ENCODE measurements at places on chromosomes 7 and 10. TPM values are rescaled to one million over a fixed set of nuclear protein-coding genes. Genes with fewer than 3 reads are reported as not detected.

The PRLHR gene
- not detected for total RNA-seq

- no peaks in the 10 kb centered on the region for H3K27me3 ChIP-seq
- no peak for DNase-seq
- H3K4me1 ChIP-seq: no peaks in the 10 kb centered on the region
- H3K36me3 ChIP-seq: no peaks in the 10 kb centered on the region
- H3K4me3 ChIP-seq: no peak overlapping the region
- no peak overlapping the region for H3K27ac ChIP-seq
Measured at GRCh38 chr7:120373174-120373573, 100.2 kb downstream of the KCND2 start.

The CLDN4 gene
- total RNA-seq: 108 TPM

DNA sequence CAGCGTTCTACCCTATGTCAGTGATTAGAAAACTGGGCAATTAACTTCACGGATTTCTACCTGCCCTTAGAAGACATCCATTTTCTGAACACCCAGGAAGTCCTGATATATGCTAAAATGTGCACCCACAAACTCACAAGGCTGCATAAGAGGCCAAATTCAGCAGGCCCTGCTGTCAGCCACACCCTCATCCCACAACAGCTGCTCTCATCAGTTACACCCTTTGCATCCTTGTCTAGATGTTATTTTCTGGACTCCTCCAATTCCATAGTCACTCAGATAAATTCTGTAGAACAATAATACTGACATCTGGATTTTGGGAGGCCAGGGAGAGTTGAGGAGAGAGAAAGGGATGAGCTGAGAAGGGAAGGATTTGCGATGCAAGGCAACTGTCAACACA is 208.9 kb downstream of the TAX1BP1 start:
- H3K27me3 ChIP-seq: no peaks in the 10 kb centered on the region
- no peaks in the 10 kb centered on the region for H3K36me3 ChIP-seq
- no peak overlapping the region for H3K27ac ChIP-seq
- no peak overlapping the region for H3K4me3 ChIP-seq
- no peaks in the 10 kb centered on the region for H3K4me1 ChIP-seq
- no peak for DNase-seq

DNA sequence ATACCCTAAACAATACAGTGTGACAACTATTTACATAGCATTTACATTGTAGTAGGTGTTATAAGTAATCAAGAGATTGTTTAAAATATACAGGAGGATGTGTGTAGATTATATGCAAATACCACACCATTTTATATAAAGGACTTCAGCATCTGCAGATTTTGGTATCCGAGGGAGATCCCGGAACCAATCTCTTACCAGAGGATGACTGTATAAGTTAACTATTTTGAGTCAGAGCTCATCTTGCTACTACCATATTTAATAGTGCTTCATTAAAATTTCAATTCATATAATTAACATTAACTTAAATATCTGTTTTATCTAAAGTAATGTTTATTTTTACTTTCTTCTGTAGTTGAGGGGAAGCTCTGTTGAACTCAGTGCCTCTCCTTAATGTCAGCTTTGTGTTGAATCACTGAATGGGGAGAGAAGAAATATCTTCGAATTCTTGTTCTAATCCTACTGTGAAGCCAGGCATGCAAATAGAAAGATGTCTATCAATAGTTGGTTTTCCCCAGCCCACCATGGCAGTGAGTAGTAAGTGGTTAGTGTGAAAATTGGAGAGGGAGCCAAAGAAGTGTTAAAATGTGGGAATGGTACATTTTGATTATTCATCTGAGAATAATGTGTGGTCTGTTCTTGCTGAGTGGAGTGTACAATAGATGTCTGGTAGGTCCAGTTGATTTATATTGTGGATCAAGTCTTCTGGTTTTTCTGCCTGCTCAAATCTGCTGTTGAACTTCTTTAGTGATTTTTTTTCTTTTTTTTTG is 90.1 kb upstream of the CYP26C1 start:
- no peak overlapping the region for H3K27ac ChIP-seq
- H3K4me1 ChIP-seq: no peaks in the 10 kb centered on the region
- H3K4me3 ChIP-seq: no peak overlapping the region
- DNase-seq: no peak
- H3K27me3 ChIP-seq: no peaks in the 10 kb centered on the region

- H3K27me3 ChIP-seq: no peaks in the 10 kb centered on the region
- no peak overlapping the region for H3K27ac ChIP-seq
- no peak overlapping the region for H3K4me3 ChIP-seq
Measured at GRCh38 chr7:823649-824048, 8.6 kb upstream of the SUN1 start.

GRCh38 chr10:46006219-46006618 is 24.2 kb downstream of the NCOA4 start:
- H3K36me3 ChIP-seq: peaks cover 100% of the 10 kb centered on the region
- no peak overlapping the region for H3K27ac ChIP-seq
- DNase-seq: no peak
- peaks cover 22% of the 10 kb centered on the region for H3K4me1 ChIP-seq
- H3K4me3 ChIP-seq: no peak overlapping the region

GRCh38 chr7:148277042-148277660 is 313.4 kb upstream of the C7orf33 start:
- no peaks in the 10 kb centered on the region for H3K27me3 ChIP-seq
- H3K36me3 ChIP-seq: no peaks in the 10 kb centered on the region
- DNase-seq: no peak
- H3K4me1 ChIP-seq: no peaks in the 10 kb centered on the region
- H3K4me3 ChIP-seq: no peak overlapping the region
- no peak overlapping the region for H3K27ac ChIP-seq

DNA sequence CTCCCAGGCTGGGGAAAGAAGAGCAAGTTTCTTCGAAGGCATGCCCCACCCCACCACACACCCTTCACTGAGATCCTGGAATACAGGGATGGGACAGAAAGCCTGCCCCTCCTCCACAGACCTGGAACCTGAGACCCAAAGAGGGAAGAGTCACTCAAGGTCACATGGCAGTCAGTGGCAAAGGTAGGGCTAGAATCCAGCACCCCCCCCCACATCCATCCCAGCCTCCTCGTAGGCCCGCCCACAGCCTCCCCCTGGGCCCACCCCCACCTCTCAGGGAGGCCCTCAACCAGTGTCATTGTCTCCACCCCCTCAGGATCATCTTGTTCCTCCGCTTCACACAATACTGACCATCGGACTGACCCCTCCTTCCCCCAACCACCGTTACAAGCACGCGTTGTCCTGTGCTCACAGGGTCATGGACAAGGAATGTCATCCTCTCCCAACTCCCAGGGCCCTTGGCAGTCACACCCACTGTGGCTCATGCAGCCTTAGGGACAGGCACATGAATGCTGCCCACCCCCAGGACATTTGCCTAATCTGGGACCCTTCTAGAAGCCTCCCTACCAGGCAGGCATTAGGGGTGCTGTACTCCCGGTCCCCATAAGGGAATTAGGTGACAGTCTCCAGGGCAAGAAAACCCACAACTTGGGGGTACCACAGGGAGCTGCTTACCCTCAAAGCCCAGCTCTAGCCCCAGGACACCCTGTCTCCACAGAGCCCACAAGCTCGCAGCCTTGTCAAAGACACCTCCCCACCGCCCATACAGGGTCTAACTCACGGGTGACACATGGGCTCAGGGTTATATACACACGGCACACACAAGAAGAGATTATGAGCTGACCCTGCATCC is 1.4 kb downstream of the KCNH2 start:
- H3K27ac ChIP-seq: no peak overlapping the region
- peaks cover 12% of the 10 kb centered on the region for H3K4me1 ChIP-seq
- H3K4me3 ChIP-seq: no peak overlapping the region

The SRRM3 gene
- total RNA-seq: 2.0 TPM

The GUSB gene
- total RNA-seq: 54.7 TPM

The SLC16A9 gene
- 2.0 TPM for total RNA-seq

DNA sequence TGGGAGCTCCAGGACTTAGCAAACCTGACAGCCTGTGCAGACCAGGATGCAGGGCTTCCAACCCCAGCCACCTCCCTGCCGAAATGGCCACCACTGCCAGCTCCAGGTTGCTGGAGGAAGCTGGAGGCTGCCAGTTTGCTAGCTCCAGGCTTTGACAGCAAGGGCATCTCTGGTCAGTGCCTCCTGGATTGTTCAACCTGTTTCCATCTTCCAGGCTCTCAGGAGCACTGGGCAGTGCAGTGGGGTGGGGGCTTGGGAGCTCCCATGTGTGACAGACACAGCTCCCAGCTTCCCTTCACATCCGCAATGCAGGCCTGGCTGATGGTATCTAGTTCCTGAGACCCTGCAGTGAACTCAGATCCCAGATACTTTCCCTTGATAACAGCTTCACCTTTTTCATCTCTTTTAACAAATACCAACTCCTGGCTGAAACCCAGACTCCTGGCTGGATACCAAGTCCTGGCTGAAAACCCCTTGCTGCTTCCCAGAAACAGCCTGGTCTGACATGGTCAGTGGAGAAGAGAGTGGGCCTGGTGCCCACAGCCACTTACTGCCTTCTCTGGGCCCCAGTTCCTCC is 20.8 kb upstream of the RET start:
- DNase-seq: no peak
- H3K4me1 ChIP-seq: no peaks in the 10 kb centered on the region
- H3K27ac ChIP-seq: no peak overlapping the region
- H3K27me3 ChIP-seq: no peaks in the 10 kb centered on the region
- no peaks in the 10 kb centered on the region for H3K36me3 ChIP-seq
- no peak overlapping the region for H3K4me3 ChIP-seq

The LRRC18 gene
- 1.2 TPM for total RNA-seq

DNA sequence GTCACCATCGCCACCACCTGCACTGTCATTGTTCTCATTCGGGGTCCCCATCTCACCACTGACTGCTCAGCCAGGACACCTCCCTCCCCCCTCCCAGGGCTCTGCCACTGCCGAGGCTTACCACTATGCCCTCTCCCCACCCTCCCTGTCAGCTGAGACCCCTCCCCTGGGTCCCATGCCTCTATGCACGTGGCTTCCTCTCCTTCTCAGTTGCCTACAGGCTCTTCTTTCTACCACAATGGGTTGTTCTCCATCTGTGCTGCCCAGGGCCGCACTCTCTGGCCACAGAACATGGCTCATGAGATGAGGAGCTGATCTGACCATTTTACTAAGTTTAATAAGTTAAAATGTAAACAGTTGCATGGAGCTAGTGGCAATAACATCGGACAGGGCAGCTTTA is 16.1 kb upstream of the EN2 start:
- no peaks in the 10 kb centered on the region for H3K36me3 ChIP-seq
- H3K27ac ChIP-seq: no peak overlapping the region
- no peaks in the 10 kb centered on the region for H3K4me1 ChIP-seq
- H3K4me3 ChIP-seq: no peak overlapping the region
- H3K27me3 ChIP-seq: peaks cover 95% of the 10 kb centered on the region

DNA sequence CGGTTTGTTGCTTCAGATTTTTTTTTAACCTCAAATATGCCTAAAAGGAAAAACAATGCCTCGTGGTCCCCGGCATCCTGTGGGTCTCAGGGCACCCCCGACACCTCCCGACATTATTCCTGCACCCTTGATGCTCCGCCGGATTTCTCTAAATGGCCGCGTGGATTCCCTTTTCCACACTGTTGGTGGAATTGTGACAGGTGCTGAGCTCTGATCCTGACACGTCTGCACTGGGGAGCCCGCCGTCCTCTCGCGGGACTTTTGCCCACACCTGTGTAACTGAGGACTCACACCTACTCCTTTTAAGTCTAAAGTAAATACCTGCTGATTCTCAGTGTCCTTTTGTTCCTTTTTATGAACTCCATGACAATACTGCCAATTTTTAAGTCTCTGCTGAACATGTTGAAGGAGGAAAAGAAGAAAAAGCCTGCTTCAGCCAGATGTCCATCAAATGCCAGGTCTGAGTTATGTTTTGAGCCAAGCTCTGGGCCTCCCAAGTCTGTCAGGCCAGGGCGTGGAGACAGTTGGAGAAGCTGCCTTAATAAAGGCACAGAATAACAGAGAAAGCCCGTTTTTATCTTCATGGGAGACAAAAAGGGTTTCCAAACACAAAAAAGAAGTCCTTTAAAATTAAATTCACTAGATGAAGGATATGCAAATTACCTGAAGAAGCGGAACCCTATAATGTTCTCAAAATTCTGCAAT is 568.2 kb downstream of the DNAJB6 start:
- no peak overlapping the region for H3K4me3 ChIP-seq
- H3K4me1 ChIP-seq: no peaks in the 10 kb centered on the region
- H3K36me3 ChIP-seq: no peaks in the 10 kb centered on the region
- peaks cover 10% of the 10 kb centered on the region for H3K27me3 ChIP-seq
- DNase-seq: no peak
- no peak overlapping the region for H3K27ac ChIP-seq

- DNase-seq: no peak
- no peaks in the 10 kb centered on the region for H3K4me1 ChIP-seq
- no peaks in the 10 kb centered on the region for H3K27me3 ChIP-seq
- H3K36me3 ChIP-seq: no peaks in the 10 kb centered on the region
Measured at GRCh38 chr7:112989531-112989930, 97.1 kb downstream of the GPR85 start.

The RUFY2 gene
- total RNA-seq: 17.1 TPM

- no peaks in the 10 kb centered on the region for H3K36me3 ChIP-seq
- no peak for DNase-seq
- no peak overlapping the region for H3K27ac ChIP-seq
- no peaks in the 10 kb centered on the region for H3K4me1 ChIP-seq
- no peak overlapping the region for H3K4me3 ChIP-seq
- no peaks in the 10 kb centered on the region for H3K27me3 ChIP-seq
Measured at GRCh38 chr7:4131063-4131462, 551.0 kb upstream of the FOXK1 start.

GRCh38 chr7:133845005-133845404 is 282.1 kb upstream of the LRGUK start:
- no peaks in the 10 kb centered on the region for H3K4me1 ChIP-seq
- no peak for DNase-seq
- H3K27me3 ChIP-seq: no peaks in the 10 kb centered on the region
- H3K4me3 ChIP-seq: no peak overlapping the region

The MBL2 gene
- not detected for total RNA-seq

DNA sequence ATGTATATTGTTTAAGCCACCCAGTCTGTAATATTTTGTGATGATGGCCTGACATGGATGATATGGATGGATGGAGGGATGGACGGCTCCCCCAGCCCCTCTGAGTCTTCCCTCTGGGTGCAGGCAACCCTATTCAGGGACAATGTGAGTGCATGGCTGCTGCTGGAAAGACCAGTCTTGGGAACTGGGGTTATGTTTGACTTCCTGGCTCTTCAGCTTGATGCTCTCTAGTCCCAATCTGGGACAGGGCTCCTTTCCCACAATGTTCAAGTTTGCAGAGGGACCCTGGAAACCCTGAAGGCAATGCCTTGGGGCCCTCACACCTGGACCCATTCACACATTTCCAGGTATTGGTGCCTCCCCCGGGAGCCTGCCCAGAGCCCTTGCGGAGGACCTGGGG is 52.3 kb upstream of the RET start:
- H3K27me3 ChIP-seq: peaks cover 4% of the 10 kb centered on the region
- no peak overlapping the region for H3K27ac ChIP-seq
- H3K4me1 ChIP-seq: no peaks in the 10 kb centered on the region
- no peak overlapping the region for H3K4me3 ChIP-seq

The GRID2IP gene
- total RNA-seq: 0.35 TPM

DNA sequence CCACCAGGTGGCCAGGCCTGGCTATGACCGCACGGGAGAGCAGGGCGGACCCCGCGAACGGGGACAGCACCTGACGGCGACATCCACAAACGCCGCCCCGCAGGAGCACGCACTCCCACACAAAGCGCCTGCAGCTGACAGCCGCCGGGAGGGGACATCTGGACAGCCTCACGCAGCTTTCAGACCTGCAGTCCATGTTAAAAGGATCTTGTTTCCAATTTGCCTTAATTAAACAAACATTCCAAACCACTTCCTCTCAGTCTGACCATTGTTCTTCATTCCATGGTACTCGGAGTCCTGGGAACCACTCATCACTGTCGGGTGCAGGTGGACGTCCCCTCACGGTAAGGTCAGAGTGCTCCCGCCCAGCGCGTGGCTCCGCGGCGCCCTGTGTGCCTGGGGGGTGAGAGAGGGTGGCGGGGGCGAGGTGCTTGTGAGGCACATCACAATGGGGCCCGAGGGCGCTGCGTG is 5.9 kb upstream of the GPER1 start:
- no peak for DNase-seq
- no peaks in the 10 kb centered on the region for H3K36me3 ChIP-seq
- H3K27ac ChIP-seq: no peak overlapping the region
- peaks cover 23% of the 10 kb centered on the region for H3K4me1 ChIP-seq
- no peak overlapping the region for H3K4me3 ChIP-seq

All from left lung (tissue), 14 donors.